Stimulated activated CD8-positive, alpha-beta memory T cell treated with anti-CD3 and anti-CD28 coated beads, Interleukin-12 subunit alpha, Interleukin-12 subunit beta, amount 100 ng/mL, for 4 hours (primary cell): ENCODE measurements at places on chromosomes 2 and 18.

DNA sequence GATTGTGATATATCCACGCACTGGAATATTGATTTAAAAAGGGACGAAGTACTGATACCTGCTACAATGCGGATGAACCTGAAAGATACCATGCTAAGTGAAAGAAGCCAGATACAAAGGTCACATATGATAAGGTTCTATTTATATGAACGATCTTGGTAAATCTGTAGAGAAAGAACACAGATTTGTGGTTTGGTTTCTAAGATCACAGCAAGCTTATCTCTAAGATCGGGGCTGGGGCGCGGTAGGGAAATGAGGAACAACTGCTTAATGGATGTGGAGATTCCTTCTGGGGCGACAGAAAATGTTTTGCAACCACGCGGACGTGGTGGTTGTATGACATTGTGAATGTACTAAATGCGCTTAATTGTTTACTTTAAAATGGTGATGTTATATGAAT lies 60.1 kb downstream of the NEDD4L start:
- no peak for DNase-seq

DNA sequence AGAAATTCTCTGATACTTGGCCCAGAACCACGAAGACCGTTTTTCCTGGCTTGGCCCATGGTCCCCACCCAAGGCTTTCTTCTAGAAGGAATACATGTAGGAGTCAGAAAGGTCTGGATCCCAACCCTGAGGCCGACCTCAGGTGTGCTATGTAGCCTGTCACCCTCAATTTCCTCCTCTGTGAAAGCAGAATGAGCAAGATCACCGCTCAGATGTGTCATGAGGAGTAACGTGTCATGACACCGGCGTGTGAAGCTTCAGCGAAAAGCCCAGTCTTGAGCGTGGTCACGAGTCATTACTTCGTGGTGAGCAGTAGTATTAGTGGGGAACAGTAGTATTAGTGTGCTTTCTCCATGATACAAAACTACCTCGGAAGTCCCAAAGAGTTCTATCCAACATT lies 103.4 kb downstream of the ALPK2 start:
- no peak for DNase-seq

- no peak for DNase-seq
These were observed 283.3 kb upstream of the NETO1 start for GRCh38 chr18:73151086-73151485.

GRCh38 chr2:236973343-236973980 lies 112.2 kb upstream of the COPS8 start:
- DNase-seq = no peak

DNA sequence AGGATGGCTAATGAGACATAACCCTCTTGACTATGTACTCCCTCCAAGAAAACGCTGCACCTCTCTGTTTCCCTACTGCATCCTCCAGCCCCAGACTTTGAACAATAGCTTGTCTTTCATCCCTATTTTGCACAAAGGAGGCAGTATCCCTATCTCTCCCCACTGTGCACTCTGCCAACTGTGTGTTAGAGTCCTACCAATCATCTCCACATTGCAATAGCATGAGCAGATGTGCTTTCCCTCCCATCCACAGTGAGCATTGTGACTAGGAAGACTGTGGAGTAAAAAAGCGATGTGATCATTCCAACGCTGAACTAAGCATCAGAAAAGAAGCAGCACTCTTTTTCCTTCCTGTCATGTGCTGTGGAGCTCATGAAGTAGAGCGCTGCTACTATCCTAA lies 206.3 kb upstream of the GULP1 start:
- no peak for DNase-seq

GRCh38 chr18:48208432-48209140 lies 200.6 kb downstream of the ZBTB7C start:
- no peak for DNase-seq

DNA sequence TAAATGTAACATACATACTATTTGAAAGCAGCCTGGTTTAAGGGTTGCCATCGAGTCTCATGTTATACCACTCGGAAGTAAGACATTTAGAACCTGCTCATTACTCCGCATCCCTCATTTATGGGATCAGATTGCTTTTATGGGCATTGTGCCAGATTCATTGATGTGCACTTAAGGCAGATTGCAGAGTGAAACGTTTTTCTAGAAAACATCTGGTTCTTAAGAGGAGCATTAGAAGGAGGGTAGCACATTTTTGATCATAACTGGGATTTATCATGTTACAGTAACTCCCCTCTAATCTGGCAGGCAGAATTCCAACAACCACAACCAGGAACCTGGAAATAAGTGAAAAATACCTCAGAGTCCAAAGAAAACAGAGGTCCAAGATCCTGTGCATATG lies 74.2 kb upstream of the GALNT3 start:
- DNase-seq = no peak

DNA sequence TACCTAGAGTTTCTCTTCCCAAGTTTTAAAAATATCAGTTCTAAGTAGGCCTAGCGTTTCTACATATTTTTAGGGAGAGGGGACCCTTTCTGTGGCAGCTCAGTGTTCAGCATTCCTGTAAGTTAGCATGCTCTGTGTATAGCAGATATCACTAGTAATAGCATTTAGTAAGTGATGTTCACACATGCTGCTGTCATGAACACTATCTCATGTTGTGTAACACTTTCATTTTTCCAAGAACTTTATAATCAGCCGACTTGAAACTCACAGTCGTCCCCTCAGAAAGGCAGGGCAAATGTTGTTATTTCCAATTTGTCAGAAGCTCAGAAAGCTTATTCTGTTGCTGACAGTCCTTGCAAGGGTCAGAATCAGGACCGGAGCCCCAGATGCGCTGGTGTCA lies 267.7 kb downstream of the ALPK2 start:
- no peak for DNase-seq

DNA sequence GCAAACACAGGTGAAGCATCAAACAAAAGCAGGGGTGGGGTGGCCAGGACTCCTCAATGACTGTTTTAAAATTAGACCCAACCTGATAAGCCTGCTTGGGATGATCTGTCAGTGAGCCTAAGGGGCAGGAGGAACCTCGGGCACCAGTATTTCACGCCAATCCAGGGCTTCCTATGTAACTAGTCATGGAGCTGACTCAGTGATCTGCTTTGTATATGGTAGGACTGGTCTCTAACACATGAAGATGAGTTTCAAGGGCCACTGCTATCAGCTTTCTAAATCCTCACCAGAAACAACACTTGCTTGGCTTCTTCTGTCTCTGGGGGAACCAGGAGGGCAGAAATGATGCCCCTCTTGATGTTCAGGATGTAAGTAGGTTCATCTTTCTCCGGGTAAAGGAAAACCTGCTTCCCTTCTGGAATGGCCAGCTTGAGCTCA lies 6.2 kb downstream of the APOB start:
- no peak for DNase-seq

- DNase-seq = no peak
These were observed 141.2 kb downstream of the RTN4 start for GRCh38 chr2:54909001-54909400.

DNA sequence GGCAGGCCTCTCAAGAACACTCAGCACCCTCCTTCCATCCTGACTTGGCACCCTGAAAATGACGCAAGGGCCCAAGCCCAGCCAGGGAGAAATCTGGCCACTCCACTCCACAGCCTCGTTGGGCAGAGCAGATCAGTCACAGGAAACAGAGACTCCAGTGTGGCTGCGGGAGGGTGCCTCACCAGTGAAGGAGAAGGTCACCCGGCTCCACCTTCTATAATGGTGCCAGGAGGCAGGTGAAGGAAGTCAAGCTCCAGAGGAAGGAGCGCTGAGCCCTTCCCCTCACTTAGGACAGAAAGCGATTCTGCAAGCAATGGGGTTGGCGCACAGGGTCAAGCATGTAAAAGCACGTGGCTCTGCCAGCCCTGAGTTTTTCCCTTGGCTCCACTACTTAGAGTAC lies 35.3 kb downstream of the CRACDL start:
- DNase-seq = no peak

GRCh38 chr2:121130301-121130850 lies 154.6 kb downstream of the TFCP2L1 start:
- no peak for DNase-seq

GRCh38 chr2:68921646-68922045 lies 31.0 kb downstream of the GKN2 start:
- DNase-seq = no peak

DNA sequence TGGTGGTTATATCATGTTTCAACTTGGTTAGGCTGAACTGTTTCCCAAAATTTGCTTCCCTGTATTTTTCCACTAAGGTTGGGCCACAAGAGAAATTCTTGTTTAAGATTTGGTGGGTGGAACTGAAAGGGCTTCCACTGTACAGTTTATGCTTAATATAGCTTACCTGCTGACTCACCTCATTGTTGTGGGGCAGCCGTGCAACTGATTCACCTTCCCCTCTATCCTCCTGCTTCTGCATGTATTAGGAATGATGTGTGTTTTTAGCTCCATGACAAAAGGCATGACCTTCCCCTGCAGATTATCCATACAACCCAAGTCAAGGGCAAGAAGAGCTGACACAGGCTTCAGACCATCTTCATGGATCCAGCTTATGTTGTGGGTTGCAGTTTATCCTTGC lies 98.4 kb upstream of the GULP1 start:
- no peak for DNase-seq

DNA sequence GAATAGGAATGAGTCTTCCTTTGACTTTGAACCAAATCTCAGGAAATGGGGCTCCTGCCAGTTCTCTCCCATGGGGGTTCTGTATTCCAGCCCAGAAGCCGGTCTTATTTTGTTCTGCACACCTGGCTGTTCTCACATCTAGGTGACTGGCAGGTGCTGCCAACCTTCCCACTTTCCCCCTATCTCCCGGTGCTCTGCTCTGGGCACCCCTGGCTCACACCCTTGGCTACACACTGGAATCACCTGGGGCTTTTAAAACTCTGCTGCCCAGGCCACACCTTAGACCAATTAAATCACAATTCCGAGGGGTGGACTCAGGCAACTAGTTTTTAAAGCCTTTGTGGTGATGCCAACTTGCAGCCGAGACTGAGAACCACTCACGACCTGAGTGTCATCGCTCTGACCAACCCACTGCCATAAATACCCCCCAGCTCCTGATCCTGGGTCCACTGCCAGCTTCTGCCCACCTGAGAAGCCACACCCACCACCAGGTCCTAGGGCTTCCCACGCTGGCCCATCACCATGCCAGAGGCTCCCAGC lies 69.2 kb downstream of the KCNF1 start:
- no peak for DNase-seq

DNA sequence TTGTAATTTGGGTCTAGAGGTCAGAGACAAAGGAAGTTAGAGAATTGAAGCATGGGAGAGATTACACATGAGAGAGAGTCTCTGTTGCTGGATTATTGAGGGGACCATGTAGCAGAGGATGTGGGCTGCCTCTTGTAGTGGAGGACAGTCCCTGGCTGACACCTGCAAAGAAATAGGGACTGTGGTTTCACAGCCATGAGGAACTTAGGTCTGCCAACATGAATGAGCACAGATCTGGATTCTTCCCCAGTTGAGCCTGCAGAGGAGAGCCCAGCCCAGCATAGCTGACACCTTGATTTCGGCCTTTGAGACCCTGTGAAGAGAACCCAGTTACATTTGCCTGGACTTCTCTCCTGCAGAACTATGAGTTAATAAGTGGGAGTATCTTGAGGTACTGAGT lies 179.5 kb upstream of the TWIST2 start:
- DNase-seq = no peak

DNA sequence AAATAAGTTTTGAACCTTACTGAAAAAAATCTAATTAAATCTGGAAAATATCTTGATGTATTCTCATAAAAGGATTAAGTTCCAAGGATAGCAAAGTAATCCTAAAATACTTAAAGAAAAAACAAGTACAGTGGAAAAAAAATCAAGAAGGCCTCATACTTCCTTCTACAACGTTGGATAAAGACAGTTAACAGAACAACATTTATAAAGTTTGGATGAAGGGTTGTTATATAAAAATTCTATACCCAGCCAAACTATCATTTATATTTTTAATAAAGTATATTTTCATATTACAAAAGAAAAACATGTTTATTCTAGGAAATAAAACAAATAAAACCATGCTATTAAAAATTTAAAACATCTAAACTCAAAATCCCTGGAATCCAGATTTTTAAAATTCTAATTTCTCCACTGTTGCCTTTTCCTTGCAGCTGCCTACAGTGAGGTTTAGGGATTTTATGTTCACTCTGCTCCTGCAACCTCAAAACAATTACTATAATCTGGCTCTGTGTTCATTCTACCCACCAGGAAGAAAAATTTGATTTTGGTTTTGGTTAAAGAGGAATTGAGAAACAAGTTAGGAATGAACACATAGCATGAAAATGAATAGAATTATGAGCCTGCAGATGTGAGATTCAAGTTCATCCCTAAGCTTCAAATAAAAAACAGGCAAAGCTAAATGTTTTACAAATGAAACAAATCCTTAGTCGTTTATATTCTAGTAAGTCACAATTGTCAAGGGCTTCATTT lies 142.8 kb downstream of the LPIN1 start:
- no peak for DNase-seq

- DNase-seq = no peak
These were observed 225.5 kb downstream of the TGIF1 start for GRCh38 chr18:3675446-3675845.

DNA sequence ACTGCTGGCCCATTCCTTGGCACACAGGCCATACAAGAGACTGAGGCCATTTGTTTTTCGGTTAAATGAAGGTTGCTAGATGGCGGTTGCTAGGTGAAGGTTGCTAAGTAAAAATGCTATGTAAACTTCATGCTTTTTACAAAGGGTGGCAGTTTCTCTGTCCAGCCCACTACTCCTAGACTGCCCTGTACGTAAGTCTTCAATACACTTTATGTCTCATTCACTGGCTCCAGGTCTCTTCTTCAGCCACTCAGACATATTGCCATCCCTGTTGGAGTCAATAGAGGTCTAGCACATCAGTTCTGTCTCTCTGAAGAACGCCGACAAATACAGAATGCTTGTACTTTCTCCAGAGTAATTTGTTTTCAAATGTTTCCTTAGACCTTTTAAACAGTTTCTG lies 370.9 kb upstream of the RND3 start:
- DNase-seq = no peak

DNA sequence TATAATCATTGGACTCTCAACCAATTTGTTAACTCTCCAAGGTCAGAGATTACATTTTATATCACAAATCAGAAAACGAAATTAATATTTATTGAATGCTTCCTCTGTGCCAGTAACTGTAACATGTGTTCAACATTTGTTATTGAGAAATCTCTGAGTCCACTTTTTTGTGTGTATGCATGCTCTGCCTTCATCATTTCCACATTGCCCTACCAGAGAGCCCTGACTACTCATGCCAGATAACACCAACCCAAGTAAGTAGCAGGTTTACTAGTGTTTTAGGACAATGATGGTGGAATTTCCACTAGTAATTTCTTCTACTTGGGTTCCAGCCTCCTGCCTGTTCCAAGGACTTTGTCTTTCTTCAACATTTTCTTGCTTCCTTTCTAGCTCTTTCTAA lies 14.2 kb upstream of the FAP start:
- no peak for DNase-seq

- DNase-seq = no peak
These were observed 3.2 kb downstream of the RNPEPL1 start for GRCh38 chr2:240571314-240571973.

GRCh38 chr2:141900826-141901225 lies 230.0 kb downstream of the LRP1B start:
- DNase-seq = no peak

GRCh38 chr2:115634578-115634977 lies 1192.1 kb downstream of the DPP10 start:
- no peak for DNase-seq

- no peak for DNase-seq
These were observed 289.8 kb upstream of the EPAS1 start for GRCh38 chr2:46007412-46007811.
